Activated naive CD4-positive, alpha-beta T cell treated with anti-CD3 and anti-CD28 coated beads, Interleukin-2, amount 10 ng/mL, durations not matched to agents 5 hours and 36 hours (primary cell): ENCODE measurements at places on chromosomes 5 and 9. TPM values are rescaled to one million over a fixed set of nuclear protein-coding genes. Genes with fewer than 3 reads are reported as not detected.

PRRC1 gene
- 45.4 TPM for total RNA-seq

LCN9 gene
- total RNA-seq, result not detected

RGS3 gene
- total RNA-seq, result 34.1 TPM

SLCO6A1 gene
- total RNA-seq, result not detected

PCDHGB3 gene
- 0.10 TPM for total RNA-seq

PAPPA gene
- total RNA-seq, result not detected

FOXD4L6 gene
- total RNA-seq, result 0.10 TPM

TMEM174 gene
- total RNA-seq, result not detected

IFNA21 gene
- not detected for total RNA-seq

ATP10B gene
- not detected for total RNA-seq

LCP2 gene
- total RNA-seq, result 316 TPM

ARHGAP26 gene
- total RNA-seq, result 18.2 TPM

CDH9 gene
- total RNA-seq, result not detected

GAS1 gene
- total RNA-seq, result 0.67 TPM

IL3 gene
- not detected for total RNA-seq
